Progenitor cell of endocrine pancreas (in vitro differentiated cells): ENCODE measurements at places on chromosomes 4 and X. TPM values are rescaled to one million over a fixed set of nuclear protein-coding genes. Genes with fewer than 3 reads are reported as not detected.

- no peak for DNase-seq
These were observed 357.2 kb upstream of the GATB start for GRCh38 chr4:152117933-152118507.

DNA sequence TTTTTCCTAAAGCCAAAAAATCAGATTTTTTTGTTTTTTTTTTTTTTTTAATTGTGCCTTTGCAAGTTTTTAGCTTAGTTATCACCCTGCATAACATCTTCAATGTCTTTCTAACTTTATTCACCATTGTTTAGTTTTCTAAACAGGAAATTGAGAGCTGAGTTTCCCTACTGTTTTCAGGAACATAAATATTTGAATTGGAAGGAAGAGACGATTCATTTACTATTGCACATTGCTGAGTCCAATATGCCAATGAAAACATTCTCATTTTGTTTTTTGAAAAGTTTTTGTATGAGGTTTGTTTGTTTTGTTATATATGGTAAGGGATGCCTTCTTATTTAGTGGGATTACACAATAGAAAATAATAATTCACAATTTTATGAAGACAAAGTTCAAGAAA lies 148.4 kb downstream of the ANKRD50 start:
- DNase-seq: no peak

GRCh38 chr4:26160591-26160990 lies 160.2 kb upstream of the RBPJ start:
- no peak for DNase-seq

DNA sequence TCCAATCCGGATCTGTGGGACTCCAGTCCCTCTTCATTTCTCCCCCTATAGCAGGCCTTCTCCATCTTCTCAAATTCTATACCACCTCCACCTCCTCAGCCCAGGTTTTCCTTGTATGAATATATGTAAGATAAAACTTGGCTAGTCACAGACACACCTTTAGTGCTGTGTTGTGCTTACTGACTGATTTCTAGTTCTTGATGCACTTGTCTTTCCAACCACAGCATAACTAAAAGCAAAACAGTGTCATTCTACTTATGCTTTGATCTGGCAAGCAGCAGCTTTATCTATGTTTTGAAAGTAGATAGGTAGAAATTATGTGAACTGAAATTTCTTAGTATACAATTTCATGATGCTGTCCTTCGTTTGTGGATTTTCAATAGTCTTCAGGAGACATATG lies 47.5 kb downstream of the CCNI start:
- no peak for DNase-seq

- no peak for DNase-seq
These were observed 20.4 kb upstream of the UBA1 start for GRCh38 chrX:47172971-47173792.

DNA sequence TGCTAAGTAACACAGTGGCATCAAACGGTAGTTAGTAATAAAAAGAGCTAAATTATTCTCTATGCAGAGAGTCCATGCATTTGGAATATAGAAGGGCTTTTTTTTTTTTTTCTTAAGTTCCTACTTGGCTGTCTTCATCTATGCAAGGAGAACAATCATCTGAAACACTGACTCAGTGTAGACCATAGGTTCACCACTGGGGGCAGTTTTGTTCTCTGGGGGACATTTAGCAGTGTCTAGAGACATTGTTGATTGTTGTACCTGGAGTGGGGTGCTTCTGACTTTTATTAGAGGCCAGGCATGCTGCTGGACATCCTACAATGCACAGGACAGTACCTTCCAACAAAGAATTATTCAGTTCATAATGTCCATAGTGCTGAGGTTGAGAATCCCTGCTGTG lies 41.2 kb downstream of the TMA16 start:
- no peak for DNase-seq

- DNase-seq: no peak
These were observed 130.7 kb upstream of the TMEM164 start for GRCh38 chrX:109872021-109872732.

GRCh38 chr4:72567821-72568675 lies 973 bp downstream of the ADAMTS3 start:
- DNase-seq: peak; percentile 39

- no peak for DNase-seq
These were observed 98.8 kb downstream of the NPNT start for GRCh38 chr4:105994061-105994460.

DNA sequence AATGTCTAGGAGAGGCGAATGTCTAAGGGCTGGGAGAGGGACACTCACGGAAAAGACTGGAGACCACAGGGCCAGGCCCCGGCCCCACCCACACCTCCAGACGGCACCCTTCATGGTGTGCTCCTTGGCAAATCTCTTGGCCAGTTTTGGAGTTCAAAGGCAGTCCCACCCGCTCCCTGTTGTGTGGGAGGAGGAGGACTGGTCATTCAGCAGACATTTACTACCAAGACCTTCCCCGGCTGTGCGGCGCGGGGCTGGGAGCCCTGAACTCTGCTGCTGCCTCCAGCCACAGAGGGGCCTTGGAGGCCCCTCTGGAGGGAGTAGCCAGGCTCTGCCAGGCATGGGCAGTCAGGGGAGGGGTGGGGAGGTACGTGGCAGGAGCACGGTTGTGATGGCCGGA lies 8.7 kb upstream of the TBC1D14 start:
- DNase-seq: no peak

DNA sequence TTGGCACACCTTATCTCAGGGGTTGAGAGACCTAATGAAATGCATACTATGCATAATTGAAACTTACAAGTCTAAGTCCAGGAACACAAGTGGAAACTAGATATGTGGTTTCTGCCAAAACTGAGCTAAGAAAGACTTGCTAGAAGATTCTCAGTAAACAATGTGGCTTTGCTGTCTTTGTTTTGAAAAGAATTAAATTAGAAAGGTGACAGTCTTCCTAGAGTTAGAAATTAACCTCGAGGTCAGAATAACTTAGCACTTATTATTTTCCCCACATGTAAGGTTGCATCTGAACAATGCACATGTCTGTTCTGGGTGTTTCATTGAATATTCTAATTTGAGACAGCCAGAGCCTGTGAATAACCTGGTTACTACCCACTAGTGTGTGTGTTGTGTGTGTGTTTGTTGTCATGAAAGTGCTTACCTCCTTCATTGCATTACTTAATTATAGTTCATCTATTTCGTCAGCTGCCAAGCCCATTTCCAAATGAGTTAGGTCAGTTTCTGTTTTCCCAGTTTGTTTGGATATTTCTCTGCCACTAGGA lies 1.5 kb downstream of the EREG start:
- DNase-seq: no peak

DNA sequence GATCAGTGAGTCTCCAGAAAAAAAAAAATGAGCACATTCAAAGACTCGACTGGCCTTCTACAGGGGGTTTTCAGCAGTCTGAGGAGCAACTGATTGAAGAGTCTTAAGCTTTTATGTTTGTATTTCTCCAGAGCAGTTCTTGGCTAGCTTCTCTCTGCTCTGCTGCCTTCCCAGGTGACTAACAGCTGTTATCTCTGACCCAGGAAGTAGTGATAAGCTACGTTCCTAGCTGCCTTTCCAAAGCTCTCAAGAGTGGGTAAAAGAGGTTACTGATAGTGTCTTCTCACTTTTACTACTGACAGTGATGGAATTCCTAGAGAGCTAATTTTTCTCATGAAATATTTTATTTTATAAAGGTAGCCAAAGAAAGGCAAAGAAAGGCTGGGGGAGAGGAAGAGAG lies 66.6 kb downstream of the ENOX2 start:
- DNase-seq: no peak

DNA sequence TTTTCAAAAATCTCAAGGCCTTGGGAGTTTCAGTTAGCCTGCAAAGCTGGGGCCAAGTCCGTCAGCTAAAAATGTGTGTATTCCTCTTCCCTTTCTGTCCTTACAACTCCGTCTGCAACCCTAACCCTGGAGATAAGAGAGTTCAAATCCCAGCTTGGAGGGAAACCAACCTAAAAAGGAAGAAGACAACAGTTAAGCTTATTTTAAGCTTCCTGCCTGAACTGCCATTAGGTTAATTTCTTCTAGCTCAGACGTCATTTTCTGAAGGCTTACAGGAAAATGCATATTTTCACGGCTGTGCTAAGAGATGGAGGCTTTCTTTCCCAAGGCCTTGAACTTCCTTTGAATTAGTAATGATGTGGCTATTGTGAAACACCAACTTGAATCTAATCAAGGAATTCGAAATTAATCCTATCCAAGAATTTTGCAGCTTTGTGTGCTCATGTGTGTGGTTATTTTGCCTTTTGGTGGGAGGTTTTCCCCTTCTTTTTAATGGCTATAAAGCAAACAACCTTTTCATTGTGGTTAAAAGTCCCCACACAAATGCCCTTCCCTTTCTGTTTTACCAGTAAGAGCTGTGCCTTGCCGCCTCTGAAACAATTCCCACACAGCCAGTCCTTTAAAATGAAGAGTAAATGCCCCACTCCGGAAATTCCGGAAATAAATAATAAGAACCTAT lies 103.5 kb downstream of the IRF2 start:
- DNase-seq: no peak

DNA sequence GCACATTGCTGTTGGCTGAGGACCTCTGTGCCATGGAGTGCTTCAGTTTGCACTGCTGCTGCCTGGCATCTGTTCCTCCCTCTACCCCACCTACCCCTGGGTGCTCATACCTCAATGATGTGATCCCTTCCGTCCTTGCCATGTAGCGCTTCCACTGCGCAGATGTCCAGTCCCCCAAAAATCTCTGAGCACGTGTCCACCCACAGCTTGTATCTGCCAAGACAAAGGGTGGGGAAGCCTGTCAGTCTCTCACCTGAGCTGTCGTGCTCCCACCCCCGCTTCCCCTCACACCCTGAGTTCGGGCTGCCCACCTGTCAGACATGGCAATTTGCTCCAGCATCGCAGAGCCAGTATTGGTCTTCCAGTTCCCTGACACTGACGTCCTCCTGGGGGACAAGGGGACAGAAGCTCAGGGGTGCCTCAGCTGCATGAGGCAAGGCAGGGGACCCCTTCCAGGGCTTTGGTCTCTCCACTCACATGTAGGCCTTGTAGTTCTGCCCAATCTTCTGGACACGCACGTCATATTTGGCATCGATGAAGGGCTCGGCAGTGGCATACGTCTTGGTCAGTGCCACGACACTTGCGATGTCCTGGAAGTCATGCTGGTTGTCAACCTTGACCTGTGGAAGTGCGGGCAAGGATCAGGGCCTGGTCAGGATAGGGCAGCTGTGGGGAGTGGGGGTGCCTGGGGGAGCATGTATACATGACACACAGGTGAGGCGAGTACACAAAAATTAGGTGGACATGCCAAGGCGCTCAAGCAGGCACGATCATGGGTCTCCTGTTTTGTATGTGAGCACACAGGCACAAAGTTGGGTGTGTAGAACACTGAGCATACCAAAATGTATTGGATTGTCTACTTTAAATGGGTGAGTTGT lies 6.0 kb upstream of the TIMP1 start:
- DNase-seq: no peak

GRCh38 chrX:40174854-40175510 lies 77.2 kb upstream of the BCOR start:
- DNase-seq: no peak

GRCh38 chr4:58138786-58139668 lies 1028.8 kb upstream of the IGFBP7 start:
- no peak for DNase-seq

GRCh38 chr4:98653890-98654867 lies 4.2 kb downstream of the TSPAN5 start:
- no peak for DNase-seq

GRCh38 chr4:187612301-187612700 lies 383.3 kb upstream of the ZFP42 start:
- DNase-seq: no peak

GRCh38 chrX:149121206-149121920 lies 383.7 kb downstream of the IDS start:
- no peak for DNase-seq

- DNase-seq: no peak
These were observed 53.7 kb downstream of the TAB3 start for GRCh38 chrX:30835373-30835772.

GRCh38 chr4:152021788-152022438 lies 261.1 kb upstream of the GATB start:
- DNase-seq: no peak

DNA sequence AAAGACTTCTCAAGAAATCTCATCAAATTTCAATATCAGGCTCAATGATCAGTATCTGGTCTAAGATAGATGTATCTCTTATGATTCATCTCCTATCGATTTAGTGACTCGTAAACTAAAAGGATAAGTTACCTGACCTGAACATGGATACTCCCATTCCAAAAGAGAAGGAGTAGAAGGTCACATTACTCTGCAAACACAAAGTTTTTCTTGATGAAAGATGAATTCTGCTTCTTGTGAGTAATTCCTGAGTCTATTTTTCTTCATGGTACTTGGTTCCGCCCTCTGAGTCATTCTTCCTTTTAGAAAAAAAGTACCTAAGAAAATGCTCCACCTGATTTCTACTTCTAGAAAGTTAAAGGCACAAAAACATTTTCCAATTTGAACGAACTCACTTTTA lies 223.1 kb upstream of the SLIT2 start:
- no peak for DNase-seq

GRCh38 chrX:120452131-120452530 lies 17.0 kb downstream of the LAMP2 start:
- DNase-seq: no peak

DNA sequence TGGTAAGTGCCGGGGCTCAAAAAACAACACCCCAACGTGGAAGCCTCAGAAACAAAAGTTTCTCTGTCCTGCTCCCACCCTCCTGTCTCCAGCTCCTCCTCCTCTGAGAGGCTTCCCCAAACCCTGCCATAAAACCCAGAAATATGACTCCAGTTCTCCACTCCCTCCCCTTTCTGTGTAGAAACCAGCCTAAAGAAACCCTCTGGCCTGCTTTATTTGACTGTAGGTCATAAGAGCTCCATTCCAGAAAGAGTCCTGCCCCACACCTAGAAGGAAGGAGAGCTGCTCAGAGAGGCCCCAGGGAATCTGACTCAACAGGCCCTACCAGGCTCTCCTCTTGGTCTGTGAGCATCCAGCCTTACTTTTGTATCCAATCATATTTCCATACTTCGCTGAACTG lies 872 bp upstream of the S100P start:
- DNase-seq: no peak

- no peak for DNase-seq
These were observed 32.8 kb downstream of the VCX2 start for GRCh38 chrX:8138252-8138651.

GRCh38 chr4:150569998-150570535 lies 11.9 kb upstream of the MAB21L2 start:
- DNase-seq: no peak

DNA sequence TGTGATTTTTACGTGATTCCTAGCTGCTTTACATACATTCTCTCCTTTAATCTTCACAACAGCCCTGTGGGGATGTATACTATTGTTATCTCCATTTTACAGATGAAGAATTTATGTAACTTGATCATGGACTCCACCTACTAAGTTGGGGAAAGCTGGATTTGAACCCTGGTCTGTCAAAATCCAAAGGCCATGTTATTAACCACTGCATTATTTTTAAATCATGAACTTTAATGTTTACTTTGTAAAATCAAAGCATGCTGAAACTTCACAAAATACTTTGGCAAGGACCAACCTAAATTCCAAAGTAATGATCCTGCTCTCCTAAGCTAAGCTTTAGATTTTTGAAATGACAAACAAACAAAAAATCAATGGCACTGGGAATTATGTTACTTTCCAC lies 26.1 kb downstream of the FAM47E start:
- DNase-seq: no peak

- no peak for DNase-seq
These were observed 329.2 kb upstream of the EPHA5 start for GRCh38 chr4:65999518-65999871.

The AREG gene
- 2.2 and 3.6 TPM in 2 replicates for total RNA-seq

The FAM184B gene
- total RNA-seq: 0.17 and 0.20 TPM in 2 replicates

The DRP2 gene
- total RNA-seq: 0.29 and 0.44 TPM in 2 replicates

The DGAT2L6 gene
- total RNA-seq: not detected in 2 replicates

The UGT2A1 gene
- total RNA-seq: not detected in 2 replicates

The SHROOM4 gene
- 5.7 and 6.6 TPM in 2 replicates for total RNA-seq

The SLC25A53 gene
- 9.9 and 10.0 TPM in 2 replicates for total RNA-seq

The ETDA gene
- not detected in 2 replicates for total RNA-seq
